ENCODE measurements at places on chromosomes 1 and 21. TPM values are rescaled to one million over a fixed set of nuclear protein-coding genes. Genes with fewer than 3 reads are reported as not detected.
A peak's percentile ranks its signal among the peaks of the same experiment; 100 is the strongest.

DNA sequence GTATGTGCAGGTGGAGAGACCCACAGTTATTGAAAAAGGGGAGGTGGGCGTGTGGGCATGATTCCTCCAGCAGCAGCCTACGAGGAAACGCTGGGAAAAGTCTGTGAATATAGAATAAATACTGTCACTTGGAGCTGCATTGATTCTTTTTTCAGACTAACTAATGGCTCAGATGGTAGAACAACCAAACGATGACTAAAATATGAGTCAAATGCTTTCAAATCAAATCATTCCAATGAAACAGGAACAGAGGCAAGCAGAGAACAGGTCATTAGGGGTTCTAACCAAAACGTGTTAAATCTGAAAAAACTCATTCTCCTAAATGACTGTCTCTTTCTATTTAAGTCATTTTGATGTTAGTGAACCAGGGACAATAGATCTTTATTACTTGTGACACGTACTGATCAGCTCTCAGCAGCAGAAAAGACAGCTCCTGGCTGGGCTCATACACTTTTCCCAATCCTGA, 35.1 kb upstream of the SEC16B start:
- no peak overlapping the region for H3K27ac ChIP-seq
- no peaks in the 10 kb centered on the region for H3K27me3 ChIP-seq
- peaks cover 24% of the 10 kb centered on the region for H3K36me3 ChIP-seq
- peaks cover 3% of the 10 kb centered on the region for H3K4me1 ChIP-seq

DNA sequence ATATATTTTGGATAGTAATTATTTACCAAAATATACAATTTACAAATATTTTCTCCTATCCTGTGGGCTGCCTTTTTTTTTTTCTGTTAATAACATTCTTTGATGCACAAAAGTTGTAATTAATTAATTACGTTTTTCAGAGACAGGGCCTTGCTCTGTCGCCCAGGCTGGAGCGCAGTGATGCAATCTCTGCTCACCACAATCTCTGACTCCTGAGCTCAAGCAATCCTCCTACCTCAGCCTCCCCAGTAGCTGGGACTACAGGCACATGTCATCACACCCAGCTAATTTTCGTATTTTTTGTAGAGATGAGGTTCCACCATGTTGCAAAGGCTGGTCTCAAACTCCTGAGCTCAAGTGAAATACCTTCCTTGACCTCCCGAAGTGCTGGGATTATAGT, 21.3 kb upstream of the ZMYM4 start:
- H3K27me3 ChIP-seq = no peaks in the 10 kb centered on the region
- no peak for DNase-seq
- no peak overlapping the region for H3K4me3 ChIP-seq
- H3K36me3 ChIP-seq = no peaks in the 10 kb centered on the region
- H3K4me1 ChIP-seq = no peaks in the 10 kb centered on the region
- no peak overlapping the region for H3K27ac ChIP-seq

DNA sequence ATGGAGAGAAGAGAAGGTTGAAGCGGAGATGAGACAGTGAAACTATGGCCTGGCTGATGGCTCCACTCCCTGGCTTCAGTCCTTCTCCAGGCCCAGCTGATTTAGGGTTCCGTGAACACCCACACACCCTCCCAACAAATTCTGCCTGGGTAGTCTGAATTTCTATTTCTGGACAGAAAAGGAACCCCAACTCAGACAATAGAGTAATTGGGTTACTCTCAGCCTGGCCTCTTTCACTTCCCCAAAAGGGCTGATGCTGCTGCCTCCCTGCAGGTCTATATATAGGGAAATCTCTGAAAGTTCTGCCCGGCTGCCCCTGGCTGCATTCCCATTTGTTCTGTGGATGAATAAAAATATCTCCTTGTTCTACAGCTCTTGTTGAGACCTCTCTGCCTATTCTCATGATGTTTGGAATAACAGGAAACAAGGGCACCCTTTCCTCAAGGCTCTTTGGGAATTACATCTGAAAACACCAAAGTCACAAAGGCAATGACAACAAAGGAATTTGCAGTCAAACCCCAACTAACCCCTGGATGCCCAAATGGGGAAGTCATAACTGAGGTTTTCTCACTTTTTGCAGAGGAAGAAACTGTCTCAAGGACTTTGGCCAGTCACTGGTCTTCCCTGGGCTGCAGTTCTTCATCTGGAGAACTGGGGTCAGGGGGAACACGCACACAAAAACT, 11.4 kb upstream of the ZSCAN20 start:
- peaks cover 2% of the 10 kb centered on the region for H3K4me1 ChIP-seq
- peak; percentile 77 for DNase-seq
- no peaks in the 10 kb centered on the region for H3K27me3 ChIP-seq
- peak overlapping the region; percentile 93 for H3K27ac ChIP-seq

GRCh38 chr21:40018871-40019475, 151.7 kb downstream of the PCP4 start:
- no peak overlapping the region for H3K4me3 ChIP-seq
- no peak overlapping the region for H3K27ac ChIP-seq
- no peaks in the 10 kb centered on the region for H3K36me3 ChIP-seq
- H3K27me3 ChIP-seq = no peaks in the 10 kb centered on the region
- no peaks in the 10 kb centered on the region for H3K4me1 ChIP-seq

GRCh38 chr1:97304366-97304765, 582.8 kb downstream of the PTBP2 start:
- H3K36me3 ChIP-seq = peaks cover 28% of the 10 kb centered on the region
- H3K4me1 ChIP-seq = no peaks in the 10 kb centered on the region
- H3K27ac ChIP-seq = no peak overlapping the region
- no peak for DNase-seq
- H3K27me3 ChIP-seq = no peaks in the 10 kb centered on the region

- H3K4me3 ChIP-seq = no peak overlapping the region
- H3K27me3 ChIP-seq = no peaks in the 10 kb centered on the region
- H3K4me1 ChIP-seq = peaks cover 35% of the 10 kb centered on the region
- no peak for DNase-seq
- H3K27ac ChIP-seq = peak overlapping the region; percentile 69
Measured at GRCh38 chr1:231395998-231396390, 26.1 kb downstream of the EGLN1 start.

DNA sequence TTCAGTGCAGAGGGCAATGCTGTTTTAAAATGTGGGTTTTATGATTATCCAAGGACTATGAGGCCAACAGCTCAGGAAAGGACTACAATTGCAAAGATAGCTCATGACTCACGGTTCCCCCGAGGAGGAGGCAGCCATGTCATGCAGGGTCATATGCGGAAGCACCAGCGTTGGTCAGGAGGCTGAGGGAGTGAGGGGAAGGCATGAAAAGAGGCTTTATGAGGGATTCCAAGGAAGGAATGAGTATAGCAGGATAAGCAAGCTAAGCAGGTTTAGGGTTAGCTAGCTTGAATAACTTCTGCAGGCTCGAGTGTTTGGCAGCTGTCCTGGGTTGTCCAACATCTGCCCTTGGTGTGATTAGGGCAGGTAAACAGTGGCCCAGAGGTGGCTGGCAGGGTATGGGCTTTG, 495.1 kb downstream of the SETD4 start:
- peaks cover 3% of the 10 kb centered on the region for H3K27me3 ChIP-seq
- DNase-seq = peak; percentile 12
- peaks cover 17% of the 10 kb centered on the region for H3K4me1 ChIP-seq
- no peaks in the 10 kb centered on the region for H3K36me3 ChIP-seq
- no peak overlapping the region for H3K27ac ChIP-seq
- no peak overlapping the region for H3K4me3 ChIP-seq

Gene TIMM17A
- 84.4 TPM for total RNA-seq
